ENCODE measurements at places on chromosomes 5 and 9.
A peak's percentile ranks its signal among the peaks of the same experiment; 100 is the strongest.

GRCh38 chr5:114055318-114056184 is 306.3 kb upstream of the KCNN2 start:
- peak; percentile 34 for DNase-seq

DNA sequence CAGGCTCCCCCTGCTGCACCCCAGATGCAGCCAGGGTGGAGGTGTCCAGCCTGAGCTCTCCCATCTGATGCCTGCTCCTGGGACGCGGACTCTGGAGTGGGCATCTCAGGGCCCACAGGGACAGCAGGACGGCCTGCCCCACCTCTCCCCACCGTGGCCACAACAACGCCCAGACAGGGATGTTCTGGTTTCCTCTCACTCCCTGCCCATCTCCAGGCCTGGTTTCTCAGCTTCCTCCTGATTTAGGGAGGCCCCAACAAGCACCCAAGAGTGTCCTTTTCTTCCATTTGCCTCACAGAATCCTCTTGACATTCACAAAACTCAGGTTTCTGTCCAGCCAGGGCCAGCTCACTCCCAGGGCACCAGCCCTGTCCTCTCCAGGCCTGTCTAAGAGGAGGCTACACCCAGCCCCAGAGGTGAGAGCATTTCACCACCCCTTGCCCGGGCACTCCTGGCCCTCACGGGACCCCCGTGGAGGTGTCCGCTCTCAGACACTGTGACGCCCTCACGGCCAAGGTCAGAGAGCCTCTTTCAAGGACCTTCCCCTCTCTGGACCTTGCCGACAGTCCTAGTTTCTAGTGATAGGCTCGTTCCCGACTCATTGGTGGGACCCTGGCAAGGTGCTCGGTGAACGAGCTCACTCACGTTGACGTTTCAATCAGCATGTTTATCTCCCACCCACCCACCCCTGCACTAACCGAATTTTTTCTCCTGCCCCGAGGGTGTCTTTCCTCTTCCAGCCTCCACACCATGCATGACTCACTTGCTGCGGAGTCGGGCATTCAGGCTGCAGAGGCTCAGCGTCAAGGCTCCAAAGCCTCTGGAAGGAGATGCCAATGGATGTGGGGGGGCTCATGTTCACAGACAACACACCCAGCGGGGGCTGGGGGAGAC is 62.0 kb upstream of the UNC5A start:
- DNase-seq, result no peak

- DNase-seq, result no peak
Observed at GRCh38 chr9:135920256-135920930, 13.0 kb upstream of the CAMSAP1 start.

DNA sequence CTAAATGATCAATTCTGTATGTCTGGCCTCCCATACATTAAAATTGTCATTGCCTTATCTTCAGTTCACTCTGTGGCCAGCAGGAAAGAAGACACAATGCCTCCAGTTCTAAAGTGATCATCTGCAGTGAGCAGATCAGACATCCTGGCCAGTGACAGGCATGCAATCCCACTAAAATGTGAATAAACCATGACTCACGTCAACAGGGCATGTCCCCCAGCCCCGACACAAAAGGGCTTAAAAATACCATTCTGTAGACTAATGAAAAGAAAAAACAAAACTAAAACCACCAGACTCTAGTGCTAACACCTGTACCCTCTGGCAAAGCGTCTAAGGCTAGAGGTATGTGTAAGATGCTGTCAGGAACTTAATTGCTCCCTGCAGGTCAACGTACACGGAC is 38.5 kb downstream of the DDX31 start:
- DNase-seq, result peak; percentile 43

- DNase-seq, result no peak
Observed at GRCh38 chr9:75885652-75886051, 4.8 kb upstream of the PCSK5 start.

DNA sequence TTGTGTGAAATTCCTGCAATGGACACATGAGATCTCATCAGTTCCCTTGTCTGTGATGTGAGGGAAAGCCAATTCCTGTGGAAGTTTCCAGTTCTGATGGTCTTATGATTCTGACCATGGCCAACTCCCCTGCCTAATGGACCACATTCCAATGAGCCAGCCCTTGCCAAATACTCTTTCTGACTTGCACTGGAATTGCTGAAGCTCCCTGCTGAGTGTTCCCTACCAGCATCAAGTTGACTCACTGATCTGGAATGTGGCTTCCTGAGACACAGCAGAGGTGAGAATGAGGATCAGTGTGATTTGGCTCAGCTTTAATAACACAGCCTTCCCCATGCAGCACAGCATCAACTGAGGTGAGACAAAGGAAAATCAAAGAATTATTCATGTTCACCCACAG is 427.8 kb downstream of the KDM4C start:
- DNase-seq, result peak; percentile 66

GRCh38 chr5:105659396-105659795 is 2011.3 kb downstream of the EFNA5 start:
- no peak for DNase-seq

DNA sequence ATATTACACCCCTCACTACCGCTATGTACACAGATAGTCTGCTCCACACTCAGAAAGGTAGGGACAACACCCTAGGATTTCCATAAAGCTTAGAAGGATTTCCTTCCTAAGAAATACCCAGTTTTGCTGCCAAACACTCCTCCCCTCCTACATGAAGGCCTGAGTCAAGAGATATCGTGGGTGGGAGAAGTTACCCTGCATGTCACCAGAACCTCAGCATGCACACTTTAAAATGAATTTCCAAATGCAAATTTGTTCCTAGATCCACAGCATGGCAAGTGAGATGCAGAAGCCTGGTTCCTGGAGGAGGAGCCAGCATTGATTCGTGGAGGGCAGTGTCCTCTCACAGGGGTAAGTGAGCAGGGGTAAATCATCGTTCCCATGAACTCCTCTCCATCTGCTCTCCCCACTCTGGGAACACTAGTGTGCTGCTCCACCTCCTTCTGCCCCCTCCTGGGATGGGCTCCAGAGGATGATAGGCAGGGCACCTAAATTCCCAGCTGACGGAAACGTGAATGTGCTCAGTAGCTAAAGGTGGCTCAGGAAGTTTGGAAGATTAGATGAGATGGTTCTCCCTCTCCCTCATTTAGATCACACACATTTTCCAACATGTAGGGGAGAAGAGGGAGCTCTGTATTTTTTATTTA is 76.7 kb downstream of the PDE4D start:
- no peak for DNase-seq

GRCh38 chr5:148939676-148940075 is 113.3 kb downstream of the ADRB2 start:
- peak; percentile 46 for DNase-seq

- no peak for DNase-seq
Observed at GRCh38 chr5:149110406-149110805, 30.9 kb upstream of the ABLIM3 start.

GRCh38 chr5:141863569-141864178 is 14.5 kb downstream of the PCDH1 start:
- no peak for DNase-seq

DNA sequence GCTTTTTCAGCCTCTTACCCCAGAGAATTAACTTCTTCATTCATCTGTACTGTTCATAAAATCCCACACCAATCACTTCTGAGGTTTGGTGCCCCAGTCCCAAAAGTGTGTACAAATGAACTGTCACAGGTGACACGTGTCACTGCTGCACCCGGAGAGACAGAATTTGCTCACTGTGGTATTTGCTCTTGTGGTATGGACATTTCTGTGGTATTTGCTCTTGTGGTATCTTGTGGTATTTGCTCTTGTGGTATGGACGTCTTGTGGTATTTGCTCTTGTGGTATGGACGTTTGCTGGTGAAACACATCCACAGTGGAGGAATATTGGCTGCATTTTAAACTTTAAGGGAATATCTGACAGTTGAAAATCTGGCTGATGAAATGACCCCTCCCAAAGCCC is 214.9 kb upstream of the DAP start:
- no peak for DNase-seq

- DNase-seq, result no peak
Observed at GRCh38 chr5:137098238-137098637, 400.9 kb downstream of the SPOCK1 start.

- DNase-seq, result no peak
Observed at GRCh38 chr9:93903886-93904648, 51.1 kb downstream of the BARX1 start.

GRCh38 chr9:78954286-78954685 is 617.5 kb upstream of the TLE4 start:
- DNase-seq, result no peak

- DNase-seq, result no peak
Observed at GRCh38 chr5:124919076-124919475, 172.6 kb upstream of the ZNF608 start.

DNA sequence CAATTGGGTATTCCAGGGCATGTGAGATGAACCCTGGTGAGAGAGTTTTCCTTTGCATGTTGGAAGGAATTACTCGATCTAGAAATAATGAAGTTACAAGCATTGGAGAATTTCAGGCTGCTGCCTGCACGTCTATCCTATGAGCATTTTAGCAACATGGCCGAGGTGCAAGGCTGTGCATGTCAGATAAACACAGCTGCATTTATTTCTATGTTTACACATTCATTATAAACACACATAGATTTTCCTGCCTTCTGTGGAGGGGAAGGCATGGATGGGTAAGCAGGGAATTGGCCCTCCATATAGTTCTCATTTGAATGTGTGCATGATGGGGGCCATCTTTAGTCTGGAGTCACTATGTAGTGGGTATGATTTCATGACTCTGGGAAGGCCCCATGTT is 42.3 kb downstream of the AOPEP start:
- DNase-seq, result no peak

DNA sequence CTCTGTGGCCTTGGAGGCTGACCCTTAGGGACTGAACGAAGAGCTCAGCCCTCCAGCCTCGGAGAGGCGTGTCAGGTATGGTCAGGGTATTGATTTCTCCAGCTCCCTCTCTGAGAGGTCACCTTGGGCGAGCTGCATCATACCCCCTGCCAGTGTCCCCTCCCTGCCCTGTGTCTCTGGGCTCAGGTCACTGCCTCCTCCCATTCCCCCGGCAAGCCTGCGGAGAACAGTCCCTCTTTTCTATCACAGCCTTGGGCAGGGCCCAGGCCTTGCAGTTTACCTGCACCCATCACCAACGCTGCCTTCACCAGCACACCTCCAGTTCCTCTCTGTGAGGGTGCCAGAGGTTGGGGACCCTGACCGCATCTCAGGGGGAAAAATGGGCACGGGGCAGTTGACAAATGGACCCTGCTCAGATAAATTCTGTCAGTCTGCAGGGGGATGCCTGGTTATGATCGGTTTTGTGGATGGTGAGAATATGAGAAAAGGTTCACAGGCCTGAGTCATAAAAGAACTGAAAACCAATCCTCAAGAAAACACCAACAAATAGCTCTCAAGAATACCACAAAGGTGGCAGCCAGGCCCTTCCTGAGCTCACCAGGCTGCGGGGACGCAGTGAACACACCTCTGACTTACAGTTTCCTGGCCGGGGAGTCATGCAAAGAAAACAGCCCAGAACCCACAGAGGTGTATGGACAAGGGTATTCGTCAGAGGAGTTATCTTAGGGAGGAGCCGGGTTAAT is 24.7 kb upstream of the RXRA start:
- DNase-seq, result no peak

GRCh38 chr9:129272348-129273025 is 94.4 kb upstream of the IER5L start:
- DNase-seq, result no peak

GRCh38 chr5:121711416-121711815 is 140.3 kb upstream of the FTMT start:
- DNase-seq, result no peak

GRCh38 chr5:132259069-132259851 is 1.8 kb downstream of the PDLIM4 start:
- no peak for DNase-seq

GRCh38 chr5:77155179-77155785 is 55.2 kb upstream of the PDE8B start:
- no peak for DNase-seq

DNA sequence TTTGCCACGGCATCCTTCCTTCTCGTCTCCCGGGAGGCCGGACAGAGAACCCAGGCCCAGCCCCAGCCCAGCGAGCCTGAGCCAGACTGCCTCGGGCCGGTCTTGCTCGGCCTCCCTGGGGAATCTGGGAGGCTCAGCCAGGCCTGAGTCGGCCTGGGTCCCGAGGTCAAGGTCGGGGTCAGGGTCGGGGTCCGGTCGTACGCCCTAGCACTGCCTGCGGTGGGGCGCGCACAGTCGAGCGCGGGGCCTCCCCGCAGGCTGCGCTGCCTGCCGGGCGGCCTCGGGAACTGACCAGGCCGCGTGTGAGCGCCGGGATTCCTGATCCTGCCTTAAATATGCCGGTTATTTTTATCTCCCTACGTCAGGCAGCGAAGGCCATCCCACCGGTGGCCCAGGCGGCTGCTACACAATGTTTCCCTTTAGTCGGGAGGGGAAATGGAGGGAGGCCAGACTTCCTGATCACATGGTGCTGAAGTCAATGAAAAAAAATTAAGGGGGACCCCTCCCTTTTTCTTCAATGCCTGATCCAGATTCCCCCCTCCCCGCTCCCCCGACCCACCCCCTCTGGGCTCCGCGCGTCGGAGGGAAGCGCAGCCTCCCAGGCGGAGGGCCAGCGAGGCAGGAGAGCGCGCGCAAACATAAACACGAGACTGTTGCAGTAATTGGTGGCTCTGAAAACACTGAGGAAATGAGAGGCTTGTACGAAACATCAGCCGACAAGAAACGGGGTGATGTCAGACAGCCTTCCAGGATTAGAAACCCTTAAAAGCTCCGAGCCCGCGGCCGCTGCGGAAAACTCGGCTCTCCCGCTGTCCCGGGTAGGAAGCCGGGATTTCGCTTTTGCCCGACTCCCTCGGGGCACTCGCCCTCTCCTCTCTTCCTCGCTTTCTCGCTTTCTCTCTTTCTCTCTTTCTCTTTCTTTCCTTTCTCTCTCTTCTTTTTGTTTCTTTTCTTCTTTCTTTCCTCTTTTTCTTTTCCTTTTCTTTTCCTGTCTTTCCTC is 148.2 kb upstream of the KLF4 start:
- peak; percentile 92 for DNase-seq

Measured in kidney capillary endothelial cell (primary cell).